ENCODE measurements at places on chromosomes 1 and 21.

- DNase-seq = no peak
Observed at GRCh38 chr1:9849691-9850441, 26.1 kb upstream of the CLSTN1 start.

DNA sequence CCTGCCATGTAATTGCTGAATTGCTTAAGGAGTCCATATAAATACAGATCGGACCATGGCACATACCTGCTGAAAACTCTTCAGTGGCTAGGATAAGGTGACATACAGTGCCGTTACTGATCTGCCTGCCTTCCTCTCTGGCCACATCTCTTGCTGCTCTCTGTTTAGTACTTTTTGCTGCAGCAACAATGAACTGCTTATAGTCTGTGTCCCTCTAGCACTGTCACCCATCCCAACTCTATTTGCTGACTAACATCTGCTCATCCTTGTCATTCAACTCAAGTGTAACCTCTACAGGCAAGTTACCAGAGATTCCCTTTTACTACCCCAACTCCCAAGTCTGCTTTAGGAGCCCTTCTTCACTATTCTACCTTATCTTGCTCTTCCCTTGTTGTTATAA lies 65.6 kb downstream of the GTF2B start:
- no peak for DNase-seq

GRCh38 chr1:11794446-11795237 lies 11.1 kb downstream of the MTHFR start:
- no peak for DNase-seq

- no peak for DNase-seq
Observed at GRCh38 chr1:59323879-59324278, 27.0 kb downstream of the FGGY start.

GRCh38 chr21:39452207-39452969 lies 618 bp downstream of the SH3BGR start:
- DNase-seq = no peak

- DNase-seq = no peak
Observed at GRCh38 chr1:214569357-214570004, 18.1 kb upstream of the PTPN14 start.

- DNase-seq = no peak
Observed at GRCh38 chr1:99384021-99384420, 119.7 kb downstream of the PLPPR4 start.

DNA sequence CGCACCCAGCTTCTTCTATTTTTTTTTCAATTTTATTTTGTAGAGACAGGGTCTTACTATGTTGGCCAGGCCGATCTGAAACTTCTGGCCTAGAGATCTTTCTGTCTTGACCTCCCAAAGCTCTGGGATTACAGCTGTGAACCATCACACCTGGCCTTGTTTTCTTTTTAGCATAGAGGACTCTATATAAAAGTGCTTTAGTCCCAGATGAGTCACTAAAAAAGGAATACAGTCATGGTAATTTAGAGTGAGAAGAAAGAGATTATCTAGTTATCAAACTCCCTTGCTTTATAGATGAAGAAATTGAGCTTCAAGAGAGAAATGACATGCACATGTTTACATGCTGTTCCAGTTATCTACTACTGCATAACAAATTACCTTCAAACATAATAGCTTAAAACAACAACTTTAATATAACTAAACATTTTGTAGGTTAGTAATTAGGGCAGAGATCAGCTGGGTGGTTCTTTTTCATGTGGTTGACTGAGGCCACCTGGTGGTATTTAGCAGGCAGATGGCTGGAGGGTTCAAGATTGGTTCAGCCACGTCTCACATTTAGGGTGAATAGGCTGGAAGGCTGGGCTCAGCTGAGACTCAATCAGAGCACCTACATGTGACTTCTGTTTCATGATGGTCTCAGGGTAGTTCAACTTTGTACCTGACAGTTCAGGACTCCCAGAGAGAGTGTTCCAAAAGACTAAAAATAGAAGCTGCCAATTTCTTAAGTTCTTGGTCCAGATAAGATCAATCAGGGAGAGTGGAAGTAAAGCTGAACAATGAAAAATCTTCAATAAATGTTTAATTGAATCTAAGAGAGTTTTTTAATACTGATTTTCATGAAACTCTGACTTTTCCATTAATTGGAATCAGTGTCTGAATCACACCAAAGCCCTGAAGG lies 16.9 kb upstream of the MTF2 start:
- DNase-seq = no peak

DNA sequence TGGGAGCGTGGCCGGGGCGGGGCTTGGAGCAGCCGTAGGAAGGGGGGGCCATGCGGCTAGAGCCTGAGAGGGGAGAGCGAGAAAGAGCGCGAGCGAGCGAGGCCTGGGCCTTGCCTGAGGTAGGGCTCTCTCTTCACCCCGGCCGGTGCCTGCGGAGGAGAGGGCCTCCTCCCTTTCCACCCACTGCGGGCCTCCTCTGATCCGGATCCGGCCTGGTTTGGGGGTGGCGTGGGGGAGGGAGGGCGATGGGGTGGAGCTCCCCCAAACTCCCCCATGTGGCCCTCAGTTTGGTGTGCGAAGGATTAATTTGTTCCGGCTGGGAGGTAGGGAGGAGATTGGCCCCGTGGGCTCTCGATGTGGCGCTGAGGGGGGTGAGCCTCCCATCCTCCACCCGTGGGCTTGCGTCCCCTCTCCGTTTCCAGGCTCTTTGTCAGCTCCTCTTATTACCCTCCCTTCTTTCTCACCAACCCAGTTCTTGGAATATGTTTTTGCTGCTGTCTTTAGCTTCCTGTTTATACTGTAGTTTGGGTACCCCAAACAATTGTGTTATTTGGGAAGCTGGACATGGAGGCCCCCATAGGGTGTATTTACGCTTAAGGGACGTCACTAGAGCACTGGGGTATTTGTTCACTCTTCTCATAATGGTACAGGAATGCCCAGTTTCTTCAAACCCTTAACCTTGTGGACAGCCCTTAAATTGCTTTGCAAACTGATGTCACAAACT lies 685 bp downstream of the UBAP2L start:
- no peak for DNase-seq

GRCh38 chr1:15179485-15179883 lies 25.9 kb downstream of the TMEM51 start:
- no peak for DNase-seq

DNA sequence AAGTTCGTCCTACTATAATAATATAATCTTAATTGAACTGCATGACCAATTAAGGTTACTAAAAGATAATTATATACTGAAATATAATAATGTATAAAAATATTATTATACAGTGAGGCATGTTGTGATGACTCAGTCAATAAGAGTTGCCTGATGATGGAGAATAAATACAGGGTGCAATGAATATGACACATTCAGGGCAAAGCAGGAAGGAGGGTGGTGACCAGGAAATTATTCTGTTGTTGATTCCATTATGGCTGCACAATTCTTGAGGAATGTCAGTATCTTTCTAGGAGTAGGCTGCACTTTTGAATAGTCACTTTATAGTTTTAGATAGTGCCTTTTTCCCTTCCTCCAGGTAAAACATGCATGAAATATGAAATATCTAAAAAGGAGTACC lies 46.4 kb upstream of the RGS21 start:
- DNase-seq = peak; percentile 8

DNA sequence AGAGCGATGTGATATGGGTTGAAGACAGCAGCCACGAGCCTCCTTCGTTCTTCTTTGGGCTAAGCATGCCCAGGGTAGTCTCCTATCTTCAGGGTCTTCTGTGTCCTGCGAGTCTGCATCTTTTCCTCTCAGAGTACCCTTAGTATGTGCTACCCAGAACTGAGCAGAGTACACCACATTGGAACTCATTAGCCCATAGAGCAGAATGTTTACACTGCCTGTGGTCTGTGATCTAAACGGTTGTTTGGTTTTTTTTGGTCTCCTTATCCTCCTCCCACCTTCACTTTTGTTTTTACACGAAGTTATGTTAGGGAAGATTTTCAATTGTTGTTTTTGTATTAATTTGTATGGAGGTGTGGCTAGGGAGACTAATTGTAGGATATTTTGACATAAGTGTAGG lies 126.4 kb downstream of the NEK7 start:
- DNase-seq = no peak

- DNase-seq = peak; percentile 19
Observed at GRCh38 chr1:215022741-215023141, 59.8 kb upstream of the KCNK2 start.

GRCh38 chr1:6580593-6581409 lies 1.0 kb downstream of the ZBTB48 start:
- DNase-seq = no peak

GRCh38 chr1:201448990-201449389 lies 20.0 kb downstream of the PHLDA3 start:
- no peak for DNase-seq

DNA sequence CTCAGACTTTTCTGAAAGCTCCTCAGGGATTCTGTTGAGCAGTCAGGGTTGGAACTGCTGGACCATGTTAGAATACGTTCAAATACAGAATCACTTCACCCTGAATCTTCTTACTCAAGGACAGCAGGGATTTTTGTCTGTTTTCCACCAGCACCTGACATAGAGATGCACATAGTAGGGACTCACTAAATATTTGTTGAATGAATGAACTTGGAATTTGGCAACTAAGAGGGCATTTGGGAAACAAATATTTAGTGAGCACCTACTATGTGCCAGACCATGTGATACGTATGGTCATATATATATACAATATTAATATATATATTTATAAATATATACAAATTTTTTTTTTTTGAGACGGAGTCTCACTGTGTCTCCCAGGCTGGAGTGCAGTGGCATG lies 4.6 kb upstream of the FBXO42 start:
- DNase-seq = no peak

- no peak for DNase-seq
Observed at GRCh38 chr1:171161431-171161830, 23.7 kb upstream of the FMO2 start.

DNA sequence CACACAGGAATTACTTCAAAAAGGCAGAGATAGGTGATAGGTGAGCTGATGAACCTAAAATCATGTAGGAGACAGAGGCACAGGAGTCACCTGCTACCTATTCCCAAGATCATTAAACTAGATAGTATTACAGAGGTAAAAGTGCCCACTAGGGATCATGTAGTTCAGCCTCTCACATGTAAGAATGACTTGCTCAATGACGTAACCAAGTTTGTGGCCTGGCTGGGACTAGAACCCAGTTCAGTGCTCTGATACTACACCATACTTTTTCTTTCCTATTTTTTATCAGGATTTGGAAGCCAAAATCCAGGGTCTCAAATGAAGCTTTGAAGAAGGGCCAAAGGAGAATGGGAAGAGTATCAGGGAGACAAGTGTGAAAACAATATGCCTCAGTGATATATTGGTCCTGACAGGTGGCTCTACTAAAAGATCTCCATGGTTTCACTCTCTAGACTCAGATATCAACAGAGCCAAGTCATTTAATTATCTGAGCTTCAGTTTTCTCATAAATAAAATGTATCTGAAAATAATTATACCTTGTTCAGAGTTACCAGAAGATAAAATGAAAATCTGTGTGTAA lies 87.3 kb upstream of the SLFNL1 start:
- no peak for DNase-seq

DNA sequence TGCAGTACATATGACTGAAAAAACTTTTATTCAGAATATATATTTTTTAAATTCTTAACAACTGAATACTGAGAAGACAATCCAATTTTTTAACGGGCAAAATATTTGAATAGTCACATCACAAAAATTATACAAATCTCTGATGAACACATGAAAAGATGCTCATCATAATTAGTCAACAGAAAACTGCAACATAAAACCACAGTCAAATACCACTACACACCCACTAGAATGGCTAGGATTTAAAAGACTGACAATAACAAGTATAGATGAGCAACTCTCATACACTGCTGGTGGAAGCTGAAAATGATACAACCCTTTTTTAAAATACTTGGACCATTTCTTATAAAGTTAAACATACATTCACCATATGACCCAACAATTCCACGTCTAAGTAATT lies 87.7 kb upstream of the TNFSF4 start:
- DNase-seq = peak; percentile 40
